ENCODE measurements at places on chromosomes 6 and 20. TPM values are rescaled to one million over a fixed set of nuclear protein-coding genes. Genes with fewer than 3 reads are reported as not detected.

OLIG3 gene
- total RNA-seq, result not detected

GRCh38 chr6:27260369-27260768 lies 12.9 kb downstream of the PRSS16 start:
- DNase-seq, result no peak

CBLN4 gene
- total RNA-seq, result not detected

DNA sequence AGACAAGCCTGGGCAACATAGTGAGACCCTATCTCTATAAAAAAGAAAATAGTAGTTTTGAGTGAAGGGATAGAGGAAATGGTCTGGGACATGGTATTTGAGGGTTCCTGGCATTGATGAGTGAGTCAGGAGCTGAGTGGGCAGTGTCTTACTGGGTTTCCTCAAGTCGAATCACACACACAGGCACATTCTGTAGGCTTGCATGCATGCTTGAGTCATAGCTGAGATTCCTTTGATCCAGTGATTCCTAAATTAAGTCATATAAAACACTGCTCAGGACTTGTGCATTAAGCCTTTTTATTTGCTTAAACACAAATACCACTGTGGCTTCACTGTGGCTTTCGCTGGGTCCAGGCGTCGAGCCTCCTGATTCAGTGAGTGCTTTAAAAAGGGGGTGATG lies 71.8 kb upstream of the TMEM181 start:
- peak; percentile 54 for DNase-seq
